ENCODE measurements at places on chromosomes 6 and 20.

GRCh38 chr6:8710668-8711431 is 275.5 kb upstream of the SLC35B3 start:
- DNase-seq = no peak

DNA sequence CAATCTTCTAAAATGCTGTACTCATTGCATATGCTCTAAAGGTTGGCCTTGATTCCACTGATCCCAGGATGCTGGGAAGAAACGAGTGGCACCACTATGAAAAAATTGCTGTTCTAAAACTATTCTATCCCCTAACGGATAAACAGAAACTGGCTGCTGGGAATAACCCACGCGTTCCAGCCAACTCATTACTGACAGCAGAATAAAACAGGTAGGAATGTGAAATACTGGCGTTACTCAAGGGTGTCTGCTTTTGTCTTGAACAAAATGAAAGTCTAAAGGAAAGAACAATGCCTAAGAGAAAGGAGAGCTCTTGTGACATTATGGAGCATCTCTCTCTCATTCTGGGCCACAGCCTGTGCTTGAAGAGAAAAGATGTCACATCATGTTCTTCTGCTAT is 26.1 kb downstream of the GPR63 start:
- no peak for DNase-seq

GRCh38 chr6:152941746-152942145 is 41.1 kb downstream of the FBXO5 start:
- DNase-seq = no peak

- DNase-seq = no peak
Observed at GRCh38 chr6:11433860-11434259, 103.7 kb upstream of the TMEM170B start.

- DNase-seq = no peak
Observed at GRCh38 chr6:43798688-43799444, 28.9 kb downstream of the VEGFA start.

DNA sequence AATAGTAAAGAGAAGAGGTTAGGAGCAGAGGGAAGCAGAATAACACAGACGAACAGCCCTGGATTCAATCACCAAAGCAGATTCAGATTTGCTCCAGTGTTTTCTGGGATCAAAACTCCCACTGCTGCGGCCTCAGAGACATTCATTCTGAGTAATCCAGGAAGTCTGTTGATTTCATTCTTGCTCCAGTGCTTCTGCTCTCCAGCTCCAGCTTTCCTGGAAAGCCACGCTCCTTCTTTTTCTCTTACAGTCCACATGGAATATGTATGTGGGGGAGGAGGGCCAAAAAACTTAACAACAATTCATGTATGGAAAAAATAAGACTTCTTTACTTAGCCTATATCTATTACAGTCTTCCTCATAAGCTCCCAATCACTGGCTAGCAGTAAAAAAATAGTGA is 26.4 kb upstream of the UST start:
- DNase-seq = no peak

DNA sequence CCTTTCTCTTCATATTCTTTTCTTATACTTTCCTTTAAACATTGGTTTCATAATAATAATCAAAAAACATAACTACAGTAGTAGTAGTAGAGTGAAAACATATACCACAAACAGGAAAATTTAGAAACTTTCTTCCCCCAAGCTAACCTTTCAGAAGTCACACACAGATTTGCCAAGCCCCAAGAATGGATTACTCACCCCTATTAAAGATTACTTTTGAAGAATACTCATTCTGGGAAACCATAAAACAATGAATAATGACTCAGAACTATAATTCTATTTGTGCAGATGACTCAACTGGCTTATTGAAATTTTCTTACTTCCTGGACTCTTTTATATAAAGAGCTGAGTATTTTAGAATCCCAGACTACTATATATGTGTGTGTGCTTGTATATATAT is 119.4 kb upstream of the GJE1 start:
- no peak for DNase-seq

DNA sequence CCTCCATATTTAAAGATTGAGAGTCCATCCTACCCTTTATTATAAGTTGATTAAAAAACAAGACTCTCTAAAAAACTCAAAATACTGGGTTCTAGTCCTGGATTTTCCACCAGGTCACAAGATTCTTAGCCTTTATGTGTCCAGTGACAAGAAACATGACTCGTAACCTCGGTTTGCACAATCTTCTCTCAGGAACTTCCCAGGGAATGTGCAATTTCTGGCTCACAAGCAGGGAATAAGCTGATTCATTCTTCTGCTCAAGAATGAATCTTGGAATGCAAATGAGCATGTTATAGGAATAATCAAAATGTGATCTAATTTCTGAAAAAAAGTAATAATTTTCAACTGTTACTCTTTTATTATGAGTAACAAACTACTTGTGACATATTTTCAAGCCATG is 45.1 kb downstream of the OGFRL1 start:
- no peak for DNase-seq

GRCh38 chr20:49482621-49483017 is at the start of gene KCNB1:
TSS of gene KCNB1 (minus strand) at chr20:49482668. CDS start at chr20:49482480, 188 bp downstream.
- DNase-seq = peak; percentile 14

DNA sequence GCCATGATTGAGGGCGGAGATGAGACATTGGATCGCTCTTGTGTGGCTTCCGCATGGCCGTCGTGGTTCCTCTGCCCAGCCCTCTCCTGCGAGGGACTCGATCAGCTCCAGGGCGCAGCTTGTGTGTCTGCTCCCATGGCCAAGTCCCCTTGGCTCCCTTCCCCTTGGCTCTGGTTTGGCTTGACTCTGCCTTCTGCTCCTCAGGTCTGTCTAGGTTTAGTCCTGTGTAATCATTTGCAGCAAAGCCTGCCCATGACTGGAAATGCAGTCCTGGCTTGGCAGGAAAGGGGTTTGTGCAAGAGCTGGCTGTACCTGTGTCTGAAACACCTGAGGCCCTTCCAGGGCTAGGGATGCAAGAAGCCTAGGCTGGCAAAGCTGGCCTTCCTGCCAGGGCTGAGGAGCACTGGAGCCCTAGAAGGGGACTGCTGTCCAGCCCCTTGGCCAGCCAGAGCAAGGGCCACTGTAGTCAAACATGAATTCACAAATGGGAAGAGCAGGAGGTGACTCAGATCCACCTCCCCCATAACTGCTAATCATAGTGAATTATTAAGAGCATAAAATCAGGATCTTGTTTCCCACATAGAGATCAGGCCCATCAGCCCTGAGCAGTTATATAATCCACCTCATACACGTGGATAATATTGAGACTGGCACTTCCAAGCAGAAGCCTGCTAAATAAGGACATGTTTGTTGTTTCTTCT is 196.8 kb downstream of the FARS2 start:
- DNase-seq = no peak

DNA sequence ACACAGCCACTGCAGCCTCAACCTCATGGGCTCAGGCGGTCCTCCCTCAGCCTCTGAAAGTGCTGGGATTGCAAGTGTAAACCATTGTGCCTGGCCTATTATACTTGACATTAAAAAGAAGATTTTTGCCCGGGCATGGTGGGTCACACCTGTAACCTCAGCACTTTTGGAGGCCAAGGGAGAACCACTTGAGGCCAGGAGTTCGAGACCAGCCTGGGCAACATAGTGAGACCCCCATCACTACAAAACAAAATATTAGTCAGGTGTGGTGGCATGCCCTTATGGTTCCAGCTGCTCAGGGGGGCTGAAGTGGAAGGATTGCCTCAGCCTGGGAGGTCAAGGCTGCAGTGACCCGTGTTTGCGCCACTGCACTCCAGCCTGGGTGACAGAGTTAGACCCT is 42.4 kb downstream of the FAM217A start:
- DNase-seq = no peak

DNA sequence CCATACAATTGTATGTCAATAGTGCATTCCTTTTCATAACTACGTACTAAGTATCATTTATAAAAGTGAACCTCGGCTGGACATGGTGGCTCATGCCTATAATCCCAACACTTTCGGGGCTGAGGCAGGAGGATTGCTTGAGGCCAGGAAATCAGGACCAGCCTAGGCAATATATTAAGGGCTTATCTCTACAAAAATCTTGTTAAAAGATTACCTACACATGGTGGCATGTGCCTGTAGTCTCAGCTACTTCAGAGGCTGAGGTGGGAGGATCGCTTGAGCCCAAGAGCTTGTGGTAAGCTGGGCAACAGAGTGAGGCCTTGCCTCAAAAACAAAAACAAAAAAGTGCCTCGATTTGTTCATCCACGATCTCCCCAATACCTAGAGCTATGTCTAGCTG is 449.7 kb upstream of the SULF2 start:
- DNase-seq = no peak

Measured in activated effector memory CD4-positive, alpha-beta T cell treated with Interleukin-2 at 50 U/mL for 16 hours (primary cell).